Mesendoderm (in vitro differentiated cells): ENCODE measurements at places on chromosomes 1 and 21.

- DNase-seq: no peak
These were observed 6.0 kb downstream of the LSS start for GRCh38 chr21:46222436-46223116.

GRCh38 chr1:169914531-169914930 is 20.8 kb upstream of the SCYL3 start:
- DNase-seq: no peak

DNA sequence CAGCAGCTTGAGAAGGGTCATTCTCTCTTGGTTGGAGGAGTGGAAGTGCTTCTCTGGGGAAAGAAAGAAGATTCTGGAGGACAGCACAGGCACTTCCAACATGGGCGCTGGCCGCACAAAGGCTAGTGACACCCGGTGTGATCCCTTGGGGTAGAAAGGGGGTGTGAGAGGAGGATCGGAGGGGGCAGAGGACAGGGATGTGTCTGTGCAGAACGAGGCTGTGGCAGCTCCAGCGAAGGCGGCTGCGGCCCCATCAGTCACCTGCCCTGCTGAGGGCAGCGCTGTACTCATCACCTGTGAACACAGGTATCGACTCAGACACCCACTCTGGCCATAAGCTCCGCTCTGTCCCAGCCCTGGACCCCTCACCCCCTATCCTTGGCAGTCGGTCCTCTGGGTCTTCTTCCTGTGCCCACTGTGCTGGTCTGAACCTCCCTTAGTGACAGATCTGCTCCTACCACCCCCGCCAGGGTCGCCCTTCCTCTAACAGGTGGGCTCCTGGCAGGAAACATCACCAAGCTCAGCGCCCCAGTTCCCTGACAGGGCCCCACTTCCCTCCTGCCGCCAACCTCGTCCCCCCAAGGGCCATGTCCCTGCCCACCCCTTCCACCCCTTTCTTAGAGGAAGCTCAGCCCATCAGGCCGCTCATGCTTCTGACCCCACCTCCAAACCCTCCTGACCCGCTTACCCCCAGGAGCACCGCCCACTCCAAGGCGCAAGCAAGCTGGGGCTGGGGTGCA is 20.1 kb downstream of the TP73 start:
- no peak for DNase-seq

DNA sequence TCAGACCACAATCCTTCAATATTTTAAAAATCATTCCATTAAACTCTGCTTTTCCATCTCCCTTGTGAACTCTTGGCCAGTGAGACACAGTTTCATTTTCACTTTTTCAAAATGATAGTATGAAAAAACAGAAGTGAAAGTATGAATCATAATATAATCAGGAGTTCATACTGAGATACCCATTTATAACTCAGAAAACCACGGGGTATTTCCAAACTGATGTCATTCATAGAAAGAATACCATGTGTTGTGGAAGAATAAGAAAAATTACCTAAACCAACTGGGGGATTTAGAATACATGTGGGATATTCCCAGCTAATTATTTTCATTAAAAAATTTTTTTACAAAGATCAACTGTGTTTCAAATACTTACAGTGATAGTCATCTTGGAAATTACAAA is 149.9 kb downstream of the MRPL39 start:
- DNase-seq: no peak

DNA sequence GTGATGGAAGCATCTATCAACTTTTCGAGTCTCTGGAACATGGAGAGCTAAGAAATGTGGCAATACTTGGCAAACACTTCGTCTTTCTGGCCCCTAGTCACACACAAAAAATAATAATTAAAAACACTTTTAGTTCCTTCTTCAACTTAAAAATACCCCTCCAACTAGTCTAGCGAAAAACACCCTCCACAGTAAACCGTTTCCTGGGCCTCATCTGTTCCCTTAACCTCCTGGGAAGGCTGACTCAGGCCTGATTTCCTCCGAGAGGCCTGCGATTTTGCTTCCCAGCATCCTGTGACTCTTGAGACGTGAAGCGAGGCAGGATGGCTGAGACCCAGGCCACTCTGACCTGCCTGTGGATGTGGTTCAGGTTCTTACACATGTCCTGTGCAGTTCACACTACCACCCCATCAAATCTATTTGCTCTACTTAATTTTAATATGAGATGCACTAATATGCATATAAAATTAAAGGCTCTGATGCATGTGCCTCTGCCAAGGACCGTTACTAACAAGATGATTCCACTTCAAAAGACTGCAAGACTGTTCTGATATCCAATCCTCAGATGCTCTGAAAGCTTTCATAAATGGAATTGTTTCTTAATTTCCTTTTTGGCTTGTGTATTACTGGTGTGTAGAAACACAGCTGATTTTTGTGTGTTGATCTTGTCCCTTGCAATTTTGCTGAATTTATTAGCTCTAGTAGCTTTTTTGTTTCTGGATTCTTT is 3.5 kb downstream of the NAV1 start:
- no peak for DNase-seq

DNA sequence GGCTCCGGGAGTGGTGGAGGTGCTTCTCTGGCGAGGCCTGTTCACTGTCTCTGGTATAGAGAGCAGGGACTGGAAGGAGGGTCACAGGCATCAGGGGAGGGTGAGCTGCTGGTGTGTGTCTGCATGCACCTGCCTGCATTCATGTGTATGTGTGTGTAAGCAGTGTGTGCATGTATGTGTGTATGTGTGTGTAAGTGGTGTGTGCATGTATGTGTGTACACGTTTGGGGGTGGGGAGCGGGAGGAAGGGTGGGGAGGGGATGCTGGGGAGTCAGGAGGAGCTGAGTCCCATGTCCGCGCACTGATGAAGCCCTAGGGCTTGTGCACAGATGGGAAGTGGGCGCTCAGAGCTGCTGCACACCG is 49.0 kb downstream of the ARHGEF16 start:
- no peak for DNase-seq

DNA sequence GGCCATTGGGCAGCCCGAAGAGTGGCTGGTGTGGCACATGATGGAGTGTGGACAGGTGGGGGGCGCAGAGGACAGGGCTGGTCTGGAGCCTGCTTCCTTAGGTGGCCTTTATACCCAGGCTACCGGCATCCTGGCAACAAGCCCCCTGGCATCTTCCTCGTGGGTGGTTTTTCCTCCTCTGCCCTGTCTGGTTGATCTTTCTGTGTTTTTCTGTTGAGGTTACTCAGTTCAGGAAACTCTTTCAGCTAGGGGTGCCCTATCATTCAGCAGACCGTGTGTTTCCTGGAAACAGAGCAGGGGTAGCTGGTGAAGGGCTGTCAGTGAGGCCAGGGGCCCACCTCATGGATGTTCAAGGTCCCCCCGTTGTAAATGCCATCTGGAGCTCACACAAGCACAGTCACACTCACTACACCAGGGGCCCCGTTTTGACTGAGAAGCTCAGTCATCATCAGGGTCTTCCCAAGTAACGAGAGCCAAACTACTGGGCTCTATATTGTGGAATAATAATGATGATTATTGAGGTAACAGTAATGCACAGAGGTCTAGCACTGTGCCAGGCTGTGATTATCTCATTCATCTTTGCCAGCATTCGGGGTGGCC is at the start of gene KRTAP12-4:
Gene KRTAP12-4 (minus strand): TSS at position 84 of the 600 bp plus-strand sequence. CDS start 45 bp downstream, at position 39.
- DNase-seq: no peak
